ENCODE measurements at places on chromosomes 11 and 22. TPM values are rescaled to one million over a fixed set of nuclear protein-coding genes. Genes with fewer than 3 reads are reported as not detected.

- H3K4me1 ChIP-seq: no peaks in the 10 kb centered on the region
- no peak within 1 kb of the TSS for H3K27ac ChIP-seq
- peak within 1 kb of the TSS; percentile 35 for H3K4me3 ChIP-seq
- H3K27me3 ChIP-seq: no peaks in the 10 kb centered on the region
These were observed at the start of gene APOBEC3B for GRCh38 chr22:38981992-38982927. Gene APOBEC3B (plus strand): TSS chr22:38982347. CDS start chr22:38982454, 107 bp downstream.

DNA sequence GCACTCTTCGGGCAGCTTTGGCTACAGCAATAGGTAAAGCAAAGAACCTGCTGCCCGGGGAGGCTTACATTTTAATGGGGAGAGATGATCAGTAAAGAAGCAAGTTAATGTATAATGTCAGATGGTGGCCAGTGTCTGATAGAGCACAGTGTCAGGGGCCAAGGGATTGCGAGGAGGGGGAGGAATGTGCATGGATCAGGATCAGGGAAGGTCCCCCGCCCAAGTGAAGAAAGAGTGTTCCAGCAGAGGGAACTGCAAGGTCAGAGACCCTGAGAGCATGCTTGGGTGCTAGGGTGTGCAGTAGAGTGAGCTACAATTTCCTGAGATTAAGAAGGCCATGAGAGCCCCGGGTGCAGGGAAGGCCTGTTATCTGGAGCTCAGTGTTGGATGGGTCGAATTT lies 39.7 kb downstream of the TIMP3 start:
- no peaks in the 10 kb centered on the region for H3K27me3 ChIP-seq
- H3K36me3 ChIP-seq: no peaks in the 10 kb centered on the region
- peak overlapping the region; percentile 24 for H3K27ac ChIP-seq
- DNase-seq: no peak
- H3K4me3 ChIP-seq: no peak overlapping the region

DNA sequence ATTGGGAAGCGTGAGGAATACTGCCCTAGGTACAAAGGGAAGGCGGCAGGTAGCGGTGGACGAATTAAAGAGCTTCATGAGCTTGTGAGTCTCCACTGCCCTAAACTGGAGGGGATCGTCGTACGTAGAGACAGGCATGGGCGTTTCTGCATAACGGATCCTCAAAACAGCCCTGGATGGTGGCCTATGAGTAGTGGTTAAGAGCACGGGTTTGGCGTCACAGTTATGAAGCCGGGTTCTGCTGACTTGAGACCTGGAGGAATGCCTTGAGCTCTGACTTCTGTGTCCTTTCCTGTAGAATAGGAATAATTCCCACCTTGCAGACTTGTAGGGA lies 335 bp downstream of the TMEM138 start:
- no peak for DNase-seq
- H3K4me1 ChIP-seq: peaks cover 42% of the 10 kb centered on the region
- H3K27me3 ChIP-seq: no peaks in the 10 kb centered on the region
- H3K27ac ChIP-seq: peak overlapping the region; percentile 83
- peak overlapping the region; percentile 72 for H3K4me3 ChIP-seq

DNA sequence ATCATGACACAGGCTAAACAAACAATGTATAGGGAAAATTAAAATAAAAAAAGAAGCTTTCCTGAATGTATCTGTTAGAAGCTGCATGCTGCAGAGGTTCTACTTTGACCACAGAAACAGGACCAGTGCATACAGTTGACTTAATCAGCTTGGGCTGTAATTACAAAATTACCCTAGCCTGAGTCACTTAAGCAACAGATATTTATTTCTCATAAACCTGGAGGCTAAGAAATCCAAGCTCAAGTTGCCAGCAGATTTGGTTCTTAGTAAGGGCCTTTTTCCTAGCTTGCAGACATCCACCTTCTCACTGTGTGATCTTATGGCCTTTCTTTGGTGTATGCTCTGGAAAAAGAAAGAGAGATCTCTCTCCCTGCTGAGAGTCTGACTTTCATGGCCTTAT lies 946.5 kb upstream of the RAG2 start:
- H3K4me3 ChIP-seq: no peak overlapping the region
- H3K36me3 ChIP-seq: no peaks in the 10 kb centered on the region
- no peaks in the 10 kb centered on the region for H3K27me3 ChIP-seq
- H3K4me1 ChIP-seq: no peaks in the 10 kb centered on the region
- H3K27ac ChIP-seq: no peak overlapping the region

DNA sequence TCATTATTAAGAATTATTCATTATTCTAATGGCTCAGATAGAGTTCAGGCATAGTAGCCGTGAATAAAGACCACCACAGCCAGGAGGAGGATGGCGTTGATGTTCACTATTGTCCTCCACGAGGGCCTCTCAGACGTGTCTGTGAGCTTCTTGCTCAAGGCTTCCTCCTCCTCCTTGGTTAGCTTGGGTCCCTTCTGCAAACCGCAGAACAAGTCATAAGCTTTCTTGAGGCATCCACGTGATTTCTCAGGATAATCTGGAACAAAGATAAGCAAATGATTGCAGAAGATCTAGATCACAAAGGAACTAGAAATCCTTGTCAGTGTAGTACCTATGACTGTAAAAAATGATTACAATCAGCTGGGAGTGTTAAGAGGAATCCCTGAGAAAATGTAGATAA lies 13.6 kb upstream of the RFPL2 start:
- no peaks in the 10 kb centered on the region for H3K27me3 ChIP-seq
- no peak overlapping the region for H3K4me3 ChIP-seq
- H3K36me3 ChIP-seq: no peaks in the 10 kb centered on the region
- DNase-seq: no peak
- no peaks in the 10 kb centered on the region for H3K4me1 ChIP-seq

- DNase-seq: no peak
- H3K27ac ChIP-seq: no peak overlapping the region
- peaks cover 6% of the 10 kb centered on the region for H3K36me3 ChIP-seq
- H3K27me3 ChIP-seq: no peaks in the 10 kb centered on the region
- no peaks in the 10 kb centered on the region for H3K4me1 ChIP-seq
These were observed 128.2 kb downstream of the PHF21B start for GRCh38 chr22:44881624-44882023.

- H3K27me3 ChIP-seq: no peaks in the 10 kb centered on the region
- DNase-seq: no peak
- H3K27ac ChIP-seq: no peak overlapping the region
- no peak overlapping the region for H3K4me3 ChIP-seq
- no peaks in the 10 kb centered on the region for H3K4me1 ChIP-seq
These were observed 45.5 kb downstream of the ADM start for GRCh38 chr11:10350334-10350733.

- peaks cover 2% of the 10 kb centered on the region for H3K36me3 ChIP-seq
- H3K4me3 ChIP-seq: no peak overlapping the region
- no peaks in the 10 kb centered on the region for H3K27me3 ChIP-seq
- H3K4me1 ChIP-seq: no peaks in the 10 kb centered on the region
- H3K27ac ChIP-seq: no peak overlapping the region
These were observed 5.6 kb downstream of the RGL4 start for GRCh38 chr22:23696326-23696851.

MPST gene
- total RNA-seq: 126 TPM

All from vagina (tissue), 2 donors.